ENCODE measurements at places on chromosomes 13 and 19. TPM values are rescaled to one million over a fixed set of nuclear protein-coding genes. Genes with fewer than 3 reads are reported as not detected.

Gene DIAPH3
- total RNA-seq: 0.10 TPM

GRCh38 chr13:80684217-80684991, 343.5 kb upstream of the SPRY2 start:
- no peak for DNase-seq
- H3K36me3 ChIP-seq: no peaks in the 10 kb centered on the region
- peaks cover 12% of the 10 kb centered on the region for H3K4me1 ChIP-seq
- H3K27me3 ChIP-seq: no peaks in the 10 kb centered on the region

- H3K4me1 ChIP-seq: no peaks in the 10 kb centered on the region
- no peaks in the 10 kb centered on the region for H3K36me3 ChIP-seq
- H3K4me3 ChIP-seq: no peak overlapping the region
- H3K27me3 ChIP-seq: no peaks in the 10 kb centered on the region
Observed at GRCh38 chr13:109816808-109817203, 30.4 kb upstream of the IRS2 start.

Gene TBXA2R
- total RNA-seq: 3.9 TPM

- no peaks in the 10 kb centered on the region for H3K4me1 ChIP-seq
- no peaks in the 10 kb centered on the region for H3K36me3 ChIP-seq
- no peaks in the 10 kb centered on the region for H3K27me3 ChIP-seq
- no peak overlapping the region for H3K4me3 ChIP-seq
- no peak for DNase-seq
Observed at GRCh38 chr13:31476753-31477152, 262.6 kb upstream of the RXFP2 start.

- DNase-seq: no peak
- H3K27ac ChIP-seq: no peak overlapping the region
- no peak overlapping the region for H3K4me3 ChIP-seq
- no peaks in the 10 kb centered on the region for H3K27me3 ChIP-seq
- H3K36me3 ChIP-seq: no peaks in the 10 kb centered on the region
Observed at GRCh38 chr13:59673286-59673685, 490.4 kb downstream of the DIAPH3 start.

Gene CALR3
- total RNA-seq: 0.44 TPM

GRCh38 chr19:42360787-42361544, 29.1 kb downstream of the CNFN start:
- H3K4me1 ChIP-seq: peaks cover 37% of the 10 kb centered on the region
- DNase-seq: no peak
- no peaks in the 10 kb centered on the region for H3K27me3 ChIP-seq
- H3K27ac ChIP-seq: no peak overlapping the region
- H3K4me3 ChIP-seq: no peak overlapping the region

Data from B cell (primary cell).